ENCODE measurements at places on chromosomes 12 and 14.

DNA sequence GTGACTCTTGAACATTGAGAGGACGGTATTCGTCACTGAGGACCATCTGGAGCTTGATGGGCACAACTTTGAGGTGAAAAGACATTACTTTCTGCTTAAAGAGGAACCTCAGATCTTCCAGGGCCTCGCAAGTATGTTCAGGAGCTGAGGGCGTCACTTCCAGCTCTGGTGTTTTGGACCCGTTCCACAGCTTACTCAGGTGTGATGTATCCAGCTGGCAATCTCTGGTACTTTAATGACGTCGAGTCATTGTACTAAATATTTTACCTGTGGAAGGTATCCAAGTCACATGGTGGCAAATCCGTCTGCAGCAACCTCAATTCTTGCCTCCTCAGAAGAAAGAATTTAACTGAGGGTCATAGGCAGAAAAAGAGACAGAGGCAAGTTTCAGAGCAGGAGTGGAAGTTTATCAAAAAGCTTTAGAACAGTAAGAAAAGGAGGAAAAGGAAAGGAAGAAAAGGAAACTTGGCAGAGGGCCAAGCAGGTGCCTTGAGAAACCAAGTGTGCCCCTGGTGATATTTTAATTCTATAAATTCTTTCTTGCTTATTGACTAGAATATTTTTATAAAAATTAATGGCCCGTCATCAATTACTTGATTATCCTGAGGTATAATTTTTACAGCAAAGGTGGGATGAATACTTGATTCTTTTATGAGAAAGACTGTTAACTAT lies 250.6 kb downstream of the AEBP2 start:
- DNase-seq = no peak

GRCh38 chr12:25054076-25054782 lies 105.3 kb upstream of the BCAT1 start:
- DNase-seq = no peak

DNA sequence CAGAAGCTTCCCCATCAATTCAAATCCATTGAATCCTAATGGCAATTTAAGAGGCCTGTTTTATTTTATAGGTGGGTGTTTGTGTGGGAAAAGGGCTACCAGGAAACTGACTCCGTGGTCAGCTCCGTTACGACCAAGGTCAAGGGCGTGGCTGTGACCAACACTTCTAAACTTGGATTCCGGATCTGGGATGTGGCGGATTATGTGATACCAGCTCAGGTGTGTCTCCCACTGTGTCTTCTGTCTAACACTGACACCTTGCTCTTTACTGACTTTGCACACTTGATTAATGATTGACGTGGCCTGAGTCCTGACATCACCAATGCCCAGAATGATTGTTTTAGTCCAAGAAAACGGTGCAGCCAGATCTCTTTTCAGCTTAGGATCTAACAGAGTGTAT lies 7.1 kb downstream of the P2RX4 start:
- no peak for DNase-seq

DNA sequence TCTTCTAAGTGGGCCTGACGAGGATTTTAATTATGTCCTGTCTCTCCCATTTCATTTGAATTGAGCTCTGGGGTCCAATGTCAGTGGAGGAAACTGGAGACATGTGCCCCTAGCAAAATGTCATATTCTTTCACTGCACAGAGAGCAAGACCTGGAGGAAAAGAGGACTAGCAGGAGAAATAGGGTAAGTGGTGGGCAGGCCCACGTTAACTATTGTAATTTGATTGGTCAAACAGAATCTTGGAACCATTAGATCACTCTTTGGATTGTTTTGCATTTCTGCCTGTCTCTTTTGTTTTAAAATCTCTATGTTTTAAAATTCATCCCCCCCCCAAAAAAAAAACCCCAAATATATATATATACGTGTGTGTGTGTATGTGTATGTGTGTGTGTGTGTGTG lies 113.9 kb upstream of the PELI2 start:
- no peak for DNase-seq
